ENCODE measurements at places on chromosomes 3 and 15. TPM values are rescaled to one million over a fixed set of nuclear protein-coding genes. Genes with fewer than 3 reads are reported as not detected.

GCSAM gene
- total RNA-seq: not detected

- no peak for DNase-seq
Measured at GRCh38 chr3:171841620-171842000, 1.5 kb upstream of the TMEM212 start.

DNA sequence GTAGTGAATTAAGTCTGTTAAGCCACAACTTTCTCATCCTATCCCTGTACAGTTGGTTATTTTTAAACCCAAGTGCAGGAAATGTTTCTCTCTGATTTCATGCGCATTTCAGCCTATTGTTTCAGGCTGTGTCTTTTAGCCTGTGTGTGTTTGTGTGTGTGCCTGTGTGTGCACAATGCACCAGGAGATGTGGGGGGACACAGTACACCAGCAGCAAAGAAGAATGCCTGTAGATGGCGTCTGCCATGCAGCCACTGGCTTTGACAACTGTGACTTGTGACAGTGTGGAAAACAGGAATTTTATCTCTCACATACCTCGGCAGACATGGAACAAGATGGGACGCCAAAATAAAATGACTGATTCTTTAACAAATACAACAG lies 43.6 kb upstream of the PLXNA1 start:
- DNase-seq: no peak

CPNE9 gene
- total RNA-seq: not detected

DNA sequence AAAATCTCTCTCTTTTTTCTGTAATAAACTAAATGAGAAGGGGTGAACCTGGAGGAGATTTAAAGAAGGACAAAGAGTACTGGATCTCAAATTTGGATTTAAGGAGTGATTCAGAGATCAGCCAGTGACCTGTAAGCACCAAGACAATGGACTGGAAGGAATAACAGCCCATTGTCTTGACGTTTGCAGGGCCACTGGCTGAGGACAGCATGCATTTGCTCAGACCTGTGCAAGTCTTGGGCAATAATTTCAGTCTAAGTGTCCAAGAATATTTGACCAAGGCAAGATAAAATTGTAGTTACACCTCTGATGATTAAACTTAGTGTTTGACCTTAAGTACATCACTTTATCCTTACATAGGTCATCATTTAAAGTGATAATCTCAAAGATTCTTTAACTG lies 55.8 kb upstream of the OSTN start:
- no peak for DNase-seq

GRCh38 chr3:50550079-50550736 lies 17.3 kb downstream of the C3orf18 start:
- no peak for DNase-seq

GRCh38 chr3:187944390-187945179 lies 199.3 kb upstream of the BCL6 start:
- no peak for DNase-seq

SLC12A1 gene
- not detected for total RNA-seq

DNA sequence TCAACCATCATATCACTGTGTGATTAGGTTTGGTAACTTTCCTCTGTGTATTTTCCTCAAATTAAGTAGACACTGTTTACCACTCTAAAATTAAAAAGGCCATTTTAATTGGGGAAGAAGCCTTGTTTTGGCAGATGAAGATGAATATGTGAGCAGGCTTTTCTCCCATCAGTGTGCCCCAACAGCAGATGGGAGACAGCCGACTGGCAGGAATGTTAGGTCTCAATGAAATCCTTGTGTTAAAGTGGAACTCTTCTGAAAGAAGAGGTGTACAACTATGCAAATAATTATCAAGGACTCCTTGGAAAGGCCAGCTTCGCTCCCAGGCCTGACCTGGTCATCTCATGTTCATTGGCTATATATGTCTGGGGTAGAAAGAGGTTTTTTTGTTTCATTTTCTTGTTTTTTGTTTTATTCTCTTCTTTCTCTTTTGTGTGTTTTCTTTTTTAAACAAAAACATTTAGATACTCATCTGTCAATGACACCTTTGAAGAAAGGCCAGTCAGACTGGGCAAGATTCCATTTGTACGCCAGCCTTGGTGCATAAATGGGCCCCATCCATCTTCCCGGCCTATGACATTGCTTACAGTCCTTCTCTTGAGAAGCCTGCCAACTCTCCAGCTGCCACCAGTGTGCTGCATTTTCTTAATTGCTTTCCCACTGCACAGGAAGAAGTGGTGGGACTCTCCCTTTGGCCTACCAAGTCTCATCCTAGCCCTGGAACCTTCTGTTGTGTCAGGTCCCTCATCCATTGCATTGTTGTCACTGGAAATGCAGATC lies 25.8 kb downstream of the LRTM1 start:
- no peak for DNase-seq

DNA sequence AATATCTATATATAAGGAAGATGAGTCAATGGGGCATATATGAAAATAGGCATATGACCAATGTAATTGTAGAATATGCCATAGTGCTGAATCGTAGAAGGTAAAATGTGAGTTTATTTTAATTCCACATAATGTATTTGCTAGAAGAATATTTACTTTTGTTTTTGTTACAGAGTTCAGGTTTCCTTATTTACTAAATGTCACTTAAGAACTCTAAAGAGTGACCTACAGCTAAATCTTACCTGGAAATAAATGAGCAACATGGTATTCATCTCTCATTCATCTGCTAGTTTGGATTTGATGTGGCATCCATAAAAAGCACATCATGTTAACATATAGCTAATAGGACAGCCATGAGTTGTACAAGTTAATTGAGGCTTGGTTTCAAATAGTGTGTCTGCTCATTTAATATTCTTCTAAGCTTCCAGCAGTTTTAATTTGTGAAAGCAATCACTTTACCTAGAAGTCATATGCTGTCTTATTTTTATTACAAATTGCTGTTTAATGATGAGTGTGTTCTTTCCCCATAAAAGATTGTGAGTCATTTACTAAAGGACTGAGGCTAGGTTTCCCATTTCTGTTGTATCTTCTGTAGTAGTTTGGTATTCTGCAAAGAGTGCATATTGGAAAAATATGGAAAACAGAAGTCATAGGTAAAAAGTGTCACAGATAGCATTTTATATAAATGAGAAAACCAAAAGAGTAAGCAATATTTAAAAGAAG lies 222.1 kb upstream of the POU1F1 start:
- DNase-seq: no peak

TRPM7 gene
- total RNA-seq: 13.1 TPM

LPP gene
- total RNA-seq: 65.7 TPM

DNA sequence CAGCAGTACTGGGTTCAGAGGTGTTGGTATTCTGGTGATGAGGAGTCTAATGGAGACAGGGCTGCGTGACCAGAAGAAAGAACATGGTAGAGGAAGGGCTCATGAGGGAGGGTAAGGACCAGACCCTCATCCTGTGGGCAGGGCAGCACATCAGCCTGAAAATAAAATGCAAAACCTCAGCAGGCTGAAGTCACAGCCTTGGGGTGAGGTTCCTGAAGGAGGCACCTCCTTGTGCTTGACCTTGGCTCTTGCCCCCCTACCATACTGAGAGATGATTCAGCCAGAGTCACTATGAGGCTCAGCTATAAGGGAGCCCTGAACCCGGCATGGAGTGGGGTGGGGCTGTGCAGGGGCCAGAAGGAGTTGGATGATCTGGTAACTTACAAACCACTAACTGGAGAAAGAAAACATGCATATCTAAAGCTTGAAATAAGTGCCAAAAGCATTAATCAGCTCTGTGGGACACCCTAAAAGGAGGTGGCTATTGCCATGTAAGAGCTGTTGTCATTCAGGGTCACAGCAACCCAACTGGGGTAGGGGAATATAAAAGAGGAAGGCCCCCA lies 60.2 kb downstream of the CORO2B start:
- DNase-seq: no peak

GRCh38 chr3:62592408-62592807 lies 219.1 kb upstream of the FEZF2 start:
- DNase-seq: no peak

GRCh38 chr3:128800241-128801187 lies 74.5 kb downstream of the RAB7A start:
- DNase-seq: peak; percentile 86

- DNase-seq: peak; percentile 13
Measured at GRCh38 chr15:70062321-70062956, 35.3 kb downstream of the TLE3 start.

RAP2B gene
- 1.7 TPM for total RNA-seq

- no peak for DNase-seq
Measured at GRCh38 chr3:23017801-23018200, 185.3 kb upstream of the UBE2E2 start.

GRCh38 chr3:149366941-149367840 lies 10.3 kb downstream of the TM4SF1 start:
- no peak for DNase-seq

LRTM1 gene
- not detected for total RNA-seq

GRCh38 chr15:60949039-60949977 lies 279.8 kb downstream of the RORA start:
- DNase-seq: no peak

DNA sequence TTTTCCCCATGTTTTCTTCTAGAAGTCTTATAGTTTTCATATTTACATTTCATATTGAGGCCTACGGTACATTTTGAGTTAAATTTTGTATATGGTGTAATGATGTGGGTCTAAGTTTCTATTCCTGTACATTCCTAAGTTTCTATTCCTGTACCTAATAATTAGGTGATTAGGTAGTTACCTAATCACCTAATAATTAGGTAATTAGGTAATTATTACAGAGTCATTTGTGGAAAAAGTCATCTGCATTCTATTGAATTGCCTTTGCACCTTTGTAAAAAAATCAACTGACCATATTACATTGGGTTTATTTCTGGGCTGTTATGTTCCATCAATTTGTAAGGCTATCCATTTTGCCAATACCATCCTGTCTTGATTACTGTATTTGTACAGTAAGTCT lies 37.1 kb downstream of the MAP4 start:
- DNase-seq: no peak

DNA sequence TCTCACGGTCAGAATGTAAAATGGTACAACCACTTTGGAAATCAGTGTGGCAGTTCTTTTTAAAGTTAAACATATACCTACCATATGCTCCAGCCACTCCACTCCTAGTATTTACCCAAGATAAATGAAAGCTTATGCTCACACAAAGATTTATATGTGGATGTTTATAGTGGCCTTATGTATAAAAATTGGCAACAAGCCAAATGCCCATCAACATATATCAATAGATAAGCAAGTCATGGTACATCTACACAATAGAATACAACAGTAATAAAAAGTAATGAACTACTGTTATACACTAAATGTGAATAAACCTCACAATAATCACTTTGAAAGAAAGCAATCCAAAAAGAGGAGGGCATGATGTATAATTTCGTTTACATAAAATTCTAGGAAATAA lies 153.5 kb upstream of the LMCD1 start:
- no peak for DNase-seq

GRCh38 chr3:122576174-122576940 lies 1.1 kb upstream of the PARP15 start:
- no peak for DNase-seq

GRCh38 chr3:117181222-117181621 lies 471.6 kb downstream of the TUSC7 start:
- DNase-seq: no peak

KIF15 gene
- 0.29 TPM for total RNA-seq

DNA sequence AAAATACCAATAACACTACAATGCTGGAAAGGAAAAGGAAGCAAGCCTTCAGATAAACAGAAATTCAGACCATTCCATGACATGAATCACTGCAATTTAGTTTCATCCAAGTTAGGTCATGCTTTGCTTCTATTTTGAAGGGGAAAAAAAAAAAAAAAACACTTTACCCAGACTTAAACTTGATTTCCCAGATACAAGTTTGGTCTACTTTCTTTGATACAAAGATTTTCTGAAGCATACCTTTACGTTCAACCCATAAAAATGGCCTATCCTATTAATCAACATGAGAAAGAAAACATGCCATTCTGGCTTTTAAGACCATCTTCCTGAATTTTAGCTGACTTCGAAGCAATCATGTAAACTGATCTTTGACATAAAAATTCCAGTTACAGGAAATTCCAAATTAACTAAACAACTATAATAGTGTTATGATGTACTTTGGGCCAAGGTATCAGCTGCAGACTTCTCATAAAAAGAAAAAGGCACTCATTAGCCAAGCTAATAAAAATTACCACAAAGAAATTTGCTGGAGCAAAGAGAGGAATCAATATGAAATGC lies 12.6 kb downstream of the OSBPL10 start:
- no peak for DNase-seq

DNA sequence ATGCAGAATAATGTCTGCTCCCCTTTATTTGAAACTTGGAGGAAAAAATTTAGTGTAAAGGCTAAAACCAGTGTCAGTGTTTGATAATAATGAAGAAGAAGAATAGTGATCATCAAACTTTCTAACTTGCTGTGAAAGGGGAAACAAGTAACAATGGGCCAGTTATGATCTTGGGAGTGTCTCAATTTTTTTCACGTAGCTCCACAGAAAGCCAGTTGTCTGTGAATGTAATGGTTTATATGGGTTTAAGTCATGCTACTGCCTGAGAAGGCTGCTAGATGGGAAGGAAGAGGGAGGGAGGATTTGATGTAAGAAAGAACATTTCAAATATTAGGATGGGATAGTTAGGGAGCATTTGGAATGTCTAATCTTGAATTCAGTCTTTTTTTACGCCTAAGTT lies 21.1 kb upstream of the SSR3 start:
- no peak for DNase-seq

- no peak for DNase-seq
Measured at GRCh38 chr3:48475188-48475587, 28.7 kb downstream of the ATRIP start.

Measured in gastrocnemius medialis (tissue), 4 donors.